ENCODE measurements at places on chromosomes 5 and 9.

- no peak for DNase-seq
Observed at GRCh38 chr9:113638490-113638889, 175.0 kb downstream of the RGS3 start.

DNA sequence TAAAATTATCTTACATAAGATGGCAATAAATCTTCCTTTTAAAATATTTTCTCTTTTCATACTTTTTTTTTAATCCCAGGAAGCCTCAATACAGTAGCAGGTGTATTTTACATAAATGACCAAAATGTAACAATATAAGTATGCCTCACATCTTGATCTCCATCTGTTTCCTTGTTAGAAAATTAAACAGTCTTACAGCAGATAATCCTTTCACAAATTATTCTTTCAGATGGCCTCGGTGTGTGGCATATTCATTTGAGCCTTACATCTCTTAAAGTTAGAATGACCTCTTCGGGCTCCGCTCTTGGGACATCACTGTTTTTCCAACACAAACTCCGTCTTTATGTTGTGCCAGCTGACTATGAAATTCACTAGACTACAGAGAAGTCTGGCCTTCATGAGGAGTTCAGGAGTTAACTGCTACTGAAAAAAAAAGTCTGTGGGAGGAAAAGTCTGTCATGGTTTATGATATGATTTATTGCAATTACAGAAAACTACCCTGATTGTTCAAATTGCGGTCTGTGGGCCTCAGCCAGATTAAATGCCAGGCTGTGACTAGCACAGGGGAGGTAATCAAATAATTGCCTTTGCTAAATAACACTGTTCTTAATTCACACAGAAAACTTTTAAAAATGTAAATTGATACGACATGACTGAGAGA is 292.9 kb upstream of the PUM3 start:
- DNase-seq: no peak

DNA sequence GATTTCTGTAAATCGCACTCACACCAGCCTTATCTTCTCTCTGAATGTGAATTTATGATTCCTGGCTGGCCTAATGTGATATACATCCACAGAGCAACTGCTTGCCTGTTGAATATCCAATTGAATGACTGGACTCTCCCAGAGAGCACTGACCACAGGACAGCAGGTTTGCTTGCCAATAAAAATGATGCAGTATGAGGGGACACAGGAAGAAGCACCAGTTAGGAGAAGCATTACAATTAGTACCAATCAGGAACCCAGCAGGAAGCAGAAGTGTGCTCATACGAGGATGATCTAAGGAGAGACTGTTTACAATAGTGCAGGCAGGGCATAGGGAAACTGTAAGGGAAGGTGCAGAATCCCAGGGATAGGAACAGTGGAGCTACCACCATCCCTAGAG is 127.2 kb upstream of the ZNF366 start:
- no peak for DNase-seq

GRCh38 chr5:115450741-115451140 is 93.8 kb downstream of the FEM1C start:
- no peak for DNase-seq

GRCh38 chr5:34695275-34696027 is 39.3 kb downstream of the RAI14 start:
- DNase-seq: no peak

DNA sequence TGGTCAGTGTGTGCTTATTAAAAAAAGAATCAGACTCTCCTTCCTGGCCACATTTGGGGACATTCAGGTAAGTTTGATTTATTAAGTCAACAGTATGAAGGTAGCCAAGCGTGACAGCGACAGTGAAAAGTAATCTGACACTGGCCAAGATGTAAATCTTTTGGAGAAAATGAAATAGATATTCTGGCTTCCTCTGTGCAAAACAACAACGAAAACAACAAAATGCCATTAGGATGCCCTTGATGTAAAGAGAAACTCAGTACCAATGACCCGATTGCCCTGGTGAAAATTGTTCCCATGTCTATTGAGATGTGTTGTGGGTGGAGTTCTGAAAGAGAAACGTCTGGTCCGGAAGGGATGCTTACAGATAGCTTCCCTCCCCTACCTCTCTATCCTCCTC is 267.8 kb downstream of the MAT2B start:
- DNase-seq: no peak

DNA sequence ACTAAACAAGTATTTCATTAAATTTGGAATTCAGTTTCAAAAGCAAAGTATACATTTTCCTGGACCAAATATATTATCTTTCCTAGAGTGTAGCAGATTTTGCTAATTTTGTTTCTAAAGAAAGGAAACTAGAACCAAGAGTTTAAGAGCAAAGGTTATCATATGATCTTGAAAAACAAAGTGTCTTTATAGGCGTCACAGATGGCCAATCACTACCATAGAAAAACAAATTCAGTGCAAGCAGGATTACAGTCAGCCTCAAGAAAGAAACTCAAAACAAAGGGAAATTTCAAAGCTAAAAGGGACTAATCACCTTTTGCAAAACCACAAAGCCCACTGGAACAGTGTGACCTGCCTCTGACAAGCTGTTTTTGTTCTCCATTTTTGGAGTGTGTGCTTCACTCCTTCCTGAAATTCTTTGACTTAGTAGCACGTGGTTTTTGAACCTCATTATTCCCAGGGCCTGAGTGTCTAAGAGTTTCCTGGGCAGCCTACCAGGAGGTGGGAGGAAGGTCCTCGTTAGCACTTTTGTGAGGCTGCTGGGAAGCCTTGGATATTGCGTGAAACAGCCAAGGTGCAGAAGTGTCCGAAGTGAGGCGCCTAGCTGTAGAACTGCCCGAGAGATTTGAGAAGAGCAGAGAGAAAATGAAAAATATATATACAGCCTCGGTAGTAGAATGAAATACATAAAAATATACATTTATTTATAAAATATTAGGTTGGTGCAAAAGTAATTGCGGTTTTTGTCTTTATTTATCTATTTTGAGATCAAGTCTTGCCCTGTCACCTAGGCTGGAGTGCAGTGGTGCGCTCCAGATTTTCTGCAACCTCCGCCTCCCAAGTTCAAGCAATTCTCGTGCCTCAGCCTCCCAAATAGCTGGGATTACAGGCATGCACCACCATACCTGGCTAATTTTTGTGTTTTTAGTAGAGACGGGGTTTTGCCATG is 246.1 kb downstream of the MARCHF11 start:
- peak; percentile 16 for DNase-seq

DNA sequence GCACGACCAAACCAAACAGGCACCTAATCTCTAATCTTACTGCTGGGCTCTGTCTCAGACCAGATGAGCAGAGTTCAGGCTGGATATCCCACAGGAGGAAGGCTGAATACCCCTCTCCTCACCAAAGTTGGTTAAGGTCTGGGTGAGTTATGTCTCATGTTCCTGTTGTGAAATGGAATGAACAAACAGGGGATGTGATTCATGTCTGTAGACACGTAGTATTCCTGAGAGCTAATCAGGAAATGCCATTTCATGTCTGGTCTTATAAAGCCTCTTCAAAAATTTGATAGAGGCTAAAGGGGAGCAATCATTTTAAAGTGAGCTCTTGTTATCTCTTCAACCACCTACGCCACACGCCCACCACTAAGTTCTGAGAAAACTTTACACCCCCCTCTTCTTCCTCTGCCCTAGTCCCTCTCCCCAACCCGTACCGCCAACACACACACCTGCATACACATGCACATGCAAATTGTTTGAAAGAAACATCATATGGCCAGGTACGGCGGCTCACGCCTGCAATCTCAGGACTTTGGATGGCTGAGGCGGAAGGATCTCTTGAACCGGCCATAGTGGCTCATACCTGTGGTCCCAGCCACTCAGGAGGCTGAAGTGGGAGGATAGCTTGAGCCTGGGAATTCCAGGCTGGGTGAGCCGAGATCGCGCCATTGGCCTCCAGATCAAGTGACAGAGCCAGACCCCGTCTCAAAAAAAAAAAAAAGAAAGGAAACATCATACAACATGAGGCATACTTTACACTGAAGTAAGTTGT is 69.8 kb upstream of the RAI14 start:
- no peak for DNase-seq

DNA sequence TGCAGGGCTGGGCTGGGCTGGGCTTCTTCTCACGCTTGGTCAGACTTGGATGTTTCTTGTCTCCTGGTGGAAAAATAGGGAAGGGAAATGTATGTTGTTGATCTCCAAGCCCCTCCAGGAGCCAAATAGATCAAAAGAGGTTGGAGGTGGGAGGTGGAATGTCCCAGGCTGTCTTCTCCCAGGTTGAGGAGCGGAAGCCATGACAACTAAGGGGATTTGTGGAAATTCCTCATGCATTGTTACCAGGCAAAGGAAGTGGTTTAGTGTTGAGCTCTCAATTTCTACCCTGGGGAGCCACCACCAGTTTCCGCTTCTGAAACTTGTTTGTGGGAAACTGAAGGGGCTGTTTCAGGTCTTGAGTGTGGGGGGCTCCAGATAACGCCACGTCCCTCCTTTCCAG is 79.0 kb downstream of the SPRY4 start:
- no peak for DNase-seq

- no peak for DNase-seq
Observed at GRCh38 chr9:121938621-121939020, 154.5 kb downstream of the TTLL11 start.

GRCh38 chr5:95730011-95730700 is 980 bp upstream of the RHOBTB3 start:
- no peak for DNase-seq

DNA sequence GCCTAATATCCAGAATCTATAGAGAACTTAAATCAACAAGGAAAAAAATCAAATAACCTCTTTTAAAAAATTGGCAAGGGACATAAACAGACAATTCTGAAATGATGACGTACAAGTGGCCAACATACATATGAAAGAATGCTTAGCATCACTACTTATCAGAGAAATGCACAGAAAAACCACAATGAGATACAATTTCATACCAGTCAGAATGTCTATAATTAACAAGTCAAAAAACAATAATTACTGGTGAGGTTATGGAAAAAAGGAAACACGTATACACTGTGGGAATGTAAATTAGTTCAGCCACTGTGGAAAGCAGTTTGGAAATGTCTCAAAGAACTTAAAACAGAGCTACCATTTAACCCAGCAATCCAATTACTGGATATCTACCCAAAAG is 1192.0 kb downstream of the CDH12 start:
- DNase-seq: no peak

GRCh38 chr5:91026466-91026865 is 356.7 kb downstream of the ARRDC3 start:
- no peak for DNase-seq

GRCh38 chr5:95760273-95761191 is 29.4 kb downstream of the RHOBTB3 start:
- no peak for DNase-seq

DNA sequence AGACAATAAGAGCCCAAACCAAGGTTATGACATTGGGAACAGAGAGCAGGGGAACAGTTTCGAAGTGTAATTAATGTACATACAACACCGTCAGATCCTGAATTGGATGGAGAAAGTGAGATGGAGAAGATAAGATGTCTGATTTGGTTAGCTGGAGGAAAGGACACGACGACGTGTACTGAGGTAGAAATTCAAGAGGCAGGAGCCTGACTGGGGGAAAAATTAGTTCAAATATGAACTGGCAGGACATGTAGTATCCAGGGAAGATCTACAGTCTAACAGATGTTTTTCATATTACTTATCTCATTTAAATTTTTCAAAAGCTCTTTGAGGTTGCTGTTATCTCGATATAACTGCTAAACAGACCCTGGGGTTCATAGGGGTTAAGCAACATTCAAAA is 114.7 kb downstream of the TMEM232 start:
- no peak for DNase-seq

GRCh38 chr5:110880413-110880812 is 141.6 kb downstream of the SLC25A46 start:
- no peak for DNase-seq

GRCh38 chr5:148873120-148873519 is 46.7 kb downstream of the ADRB2 start:
- DNase-seq: no peak

Measured in putamen (tissue), 1 donor.